Right ventricle myocardium superior (tissue), 1 donor: ENCODE measurements at places on chromosomes 6 and 20. TPM values are rescaled to one million over a fixed set of nuclear protein-coding genes. Genes with fewer than 3 reads are reported as not detected.

The MLN gene
- not detected for total RNA-seq

GRCh38 chr6:127053032-127053874 is 65.2 kb upstream of the RSPO3 start:
- no peak for DNase-seq

GRCh38 chr6:126477678-126478077 is 137.8 kb downstream of the CENPW start:
- DNase-seq = no peak

DNA sequence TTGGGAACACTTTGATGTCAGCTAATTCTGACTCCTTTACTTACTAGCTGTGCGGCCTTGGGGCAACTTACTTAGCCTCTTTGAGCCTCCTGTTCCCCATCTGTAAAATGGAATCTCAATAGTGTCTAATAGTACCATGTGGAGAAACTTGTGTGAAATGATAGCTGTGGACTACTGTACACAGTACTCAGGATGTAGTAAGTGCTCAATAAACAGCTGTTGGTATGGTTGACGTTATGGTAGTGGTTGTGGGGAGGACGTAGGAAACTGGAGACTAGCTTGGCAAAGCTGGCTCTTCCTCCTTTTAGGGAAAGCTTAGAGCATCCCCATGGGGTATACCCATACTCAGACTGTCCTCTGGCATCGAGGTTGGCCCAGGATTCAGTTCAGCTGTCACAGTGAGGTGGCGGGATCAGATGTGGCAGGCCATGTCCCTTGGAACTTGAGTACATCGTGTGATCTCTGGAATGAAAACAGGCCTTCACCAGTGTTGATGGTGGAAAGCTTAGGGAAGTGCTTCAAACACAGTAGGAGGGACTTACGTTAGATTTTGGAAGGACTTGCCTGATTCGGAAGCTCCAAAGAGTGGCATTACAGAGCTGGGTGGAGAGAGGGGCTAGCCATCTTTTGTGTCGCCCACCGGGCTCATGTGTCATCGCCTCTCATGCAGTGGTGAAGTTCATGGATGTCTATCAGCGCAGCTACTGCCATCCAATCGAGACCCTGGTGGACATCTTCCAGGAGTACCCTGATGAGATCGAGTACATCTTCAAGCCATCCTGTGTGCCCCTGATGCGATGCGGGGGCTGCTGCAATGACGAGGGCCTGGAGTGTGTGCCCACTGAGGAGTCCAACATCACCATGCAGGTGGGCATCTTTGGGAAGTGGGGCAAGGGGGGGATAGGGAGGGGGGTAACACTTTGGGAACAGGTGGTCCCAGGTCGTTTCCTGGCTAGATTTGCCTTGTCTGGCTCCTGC is 7.1 kb downstream of the VEGFA start:
- no peak for DNase-seq

DNA sequence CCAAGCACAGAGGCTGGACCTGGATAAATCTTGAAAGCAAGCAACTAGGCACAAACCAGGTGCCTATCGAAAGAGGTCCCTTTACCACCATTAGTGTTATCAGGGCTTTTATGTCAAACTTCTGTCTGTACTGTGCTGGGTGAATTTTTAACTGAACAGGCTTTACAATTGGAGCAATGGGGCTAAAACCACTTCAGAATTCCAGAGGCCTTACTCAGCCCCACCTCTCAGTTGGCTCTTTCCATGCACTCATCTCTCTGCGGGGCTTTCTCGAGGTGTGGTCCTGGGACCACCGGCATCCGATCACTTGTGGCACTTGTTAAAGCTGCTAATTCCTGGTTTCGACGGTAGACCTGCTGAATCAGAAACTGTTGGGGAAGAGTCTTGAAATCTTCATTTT is 232.5 kb downstream of the SOX4 start:
- DNase-seq = no peak

The RAET1L gene
- not detected for total RNA-seq

- DNase-seq = no peak
Observed at GRCh38 chr20:58918621-58919020, 62.4 kb upstream of the NELFCD start.

The HTR1B gene
- total RNA-seq = not detected

The DLK2 gene
- total RNA-seq = 1.0 TPM

DNA sequence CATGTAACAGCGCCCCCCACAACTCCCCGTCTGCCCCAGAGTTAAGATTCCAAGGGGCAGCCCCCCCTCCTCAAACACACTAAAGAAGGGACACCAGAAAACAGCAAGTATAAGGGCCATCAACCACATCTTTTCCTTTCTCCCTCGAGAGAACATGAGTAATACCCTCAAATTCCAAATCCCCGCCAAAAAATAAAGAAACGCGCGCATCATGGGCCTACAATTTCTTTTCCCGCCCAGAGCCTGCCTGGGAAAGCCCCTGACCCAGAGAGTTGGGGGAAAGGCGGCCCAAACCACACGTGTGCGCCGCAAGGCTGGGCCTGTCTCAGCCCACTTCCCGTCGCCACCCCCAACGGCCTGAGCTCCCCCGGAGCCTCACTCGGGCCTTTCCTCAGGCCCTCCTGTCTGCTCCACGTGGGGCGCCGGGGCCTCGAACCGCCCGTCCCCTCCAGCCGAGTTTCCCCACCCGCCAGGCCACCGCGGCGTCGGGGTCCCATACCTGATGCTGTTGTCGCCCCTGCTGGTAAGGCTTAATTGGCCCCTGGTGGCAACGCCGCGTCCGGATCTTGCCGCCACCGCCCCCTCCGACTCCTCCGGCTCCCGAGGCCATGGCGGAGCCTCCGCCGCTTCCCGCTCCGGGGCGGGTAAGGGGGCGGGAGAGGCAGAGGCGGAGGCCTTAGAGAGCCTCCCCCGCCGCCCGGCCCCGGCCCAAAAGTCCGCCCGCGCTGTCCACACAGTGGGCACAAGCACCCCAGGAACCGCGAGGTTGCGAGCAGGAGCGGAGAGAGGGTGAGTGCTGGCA is 746 bp downstream of the NUP153 start:
- DNase-seq = peak; percentile 70

DNA sequence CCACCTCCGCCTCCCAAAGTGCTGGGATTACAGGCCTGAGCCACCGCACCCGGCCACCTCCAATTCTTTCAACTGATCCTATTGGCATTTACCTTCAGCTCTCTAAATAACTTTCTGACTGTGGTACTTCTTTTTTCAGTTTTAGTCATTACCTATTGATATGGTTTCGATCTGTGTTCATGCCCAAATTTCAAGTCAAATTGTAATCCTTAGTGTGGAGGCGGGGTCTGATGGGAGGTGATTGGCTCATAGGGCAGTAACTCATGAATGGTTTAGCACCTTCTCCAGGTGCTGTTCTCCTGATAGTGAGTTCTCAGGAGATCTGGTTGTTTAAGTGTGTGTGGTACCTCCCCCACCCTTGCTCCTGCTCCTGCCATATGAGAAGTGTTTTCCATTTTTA is 140.9 kb downstream of the LPA start:
- DNase-seq = no peak

GRCh38 chr6:43061861-43062260 is 2.4 kb downstream of the KLC4 start:
- DNase-seq = no peak

The C20orf202 gene
- total RNA-seq = 0.35 TPM

The OR2H1 gene
- not detected for total RNA-seq

DNA sequence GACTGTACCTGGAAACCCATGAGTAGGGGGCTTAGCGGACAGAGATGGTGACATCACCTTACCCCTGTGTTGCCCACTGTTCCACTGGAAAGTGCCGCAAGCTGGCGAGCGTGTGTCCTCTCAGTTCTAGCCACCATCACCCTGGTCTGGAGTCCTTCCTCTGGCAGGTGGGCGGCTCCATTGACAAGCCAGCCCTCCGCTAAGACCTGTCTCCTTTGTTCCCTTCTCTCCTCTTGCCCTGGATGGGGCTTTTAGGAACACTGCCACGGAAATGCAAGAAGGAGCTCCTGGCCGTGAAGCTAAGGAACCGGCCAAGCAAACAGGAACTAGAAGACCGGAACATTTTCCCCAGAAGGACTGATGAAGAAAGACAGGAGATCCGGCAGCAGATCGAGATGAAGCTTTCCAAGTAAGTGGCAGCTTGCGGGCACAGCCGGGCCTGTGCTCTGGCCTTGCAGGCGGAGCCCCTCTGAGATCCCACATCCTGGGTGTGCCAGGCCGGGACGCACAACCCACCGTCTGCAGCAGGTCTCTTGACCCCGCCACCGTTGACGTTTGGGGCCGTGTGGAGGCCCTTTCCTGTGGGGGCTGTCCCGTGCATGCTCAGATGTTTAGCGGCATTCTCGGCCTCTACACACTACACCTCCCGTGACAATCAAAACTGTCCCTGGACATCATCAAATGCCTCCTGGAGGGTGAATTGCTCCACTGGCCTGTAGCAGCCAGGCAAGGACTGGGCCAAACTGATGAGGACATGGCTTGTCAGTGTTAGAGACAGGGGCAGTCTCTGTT is 127.5 kb downstream of the SYCP2 start:
- DNase-seq = no peak

The HTR1E gene
- total RNA-seq = not detected

GRCh38 chr6:149961728-149962425 is 1.9 kb upstream of the ULBP1 start:
- DNase-seq = no peak

GRCh38 chr6:161301338-161301737 is 27.5 kb upstream of the AGPAT4 start:
- DNase-seq = peak; percentile 48

GRCh38 chr6:43862925-43863324 is 92.9 kb downstream of the VEGFA start:
- no peak for DNase-seq

DNA sequence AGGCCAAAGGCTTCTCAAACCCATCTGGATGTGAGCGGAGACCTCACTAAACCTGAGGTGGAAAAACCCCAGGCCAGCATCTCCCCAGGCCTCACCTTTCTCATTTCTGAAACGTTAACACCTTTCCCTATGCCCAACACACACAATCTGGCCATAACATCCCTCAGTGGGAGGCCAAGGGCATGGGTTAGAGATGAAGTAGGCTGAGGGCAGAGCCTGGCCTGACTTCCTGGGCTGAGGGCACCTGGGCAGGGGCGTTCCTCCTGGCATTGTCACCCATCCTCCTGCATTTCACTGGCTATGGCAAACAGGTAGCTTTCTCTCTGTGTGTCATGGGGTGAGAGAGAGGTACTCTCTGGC is 8.4 kb downstream of the MOCS1 start:
- DNase-seq = no peak

The MDFI gene
- 1.1 TPM for total RNA-seq

DNA sequence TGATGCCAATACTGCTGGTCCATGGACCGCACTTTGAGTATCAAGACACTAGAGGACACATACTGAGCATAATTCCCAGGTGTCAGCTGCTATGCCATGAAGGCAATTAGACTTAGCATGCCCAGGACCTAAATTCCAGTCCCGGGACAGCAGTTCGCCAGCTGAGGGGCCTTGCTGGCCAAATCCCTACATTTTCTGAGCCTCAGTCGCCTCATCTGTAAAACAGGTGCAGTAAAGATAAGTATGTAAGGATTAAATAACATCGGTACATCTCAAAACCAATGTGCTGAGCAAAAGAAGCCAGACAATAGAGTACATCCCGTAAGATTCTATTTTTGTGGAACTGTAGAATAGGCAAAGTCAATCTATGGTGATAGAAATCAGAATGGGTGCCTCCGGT is 1.0 kb downstream of the BFSP1 start:
- DNase-seq = no peak

DNA sequence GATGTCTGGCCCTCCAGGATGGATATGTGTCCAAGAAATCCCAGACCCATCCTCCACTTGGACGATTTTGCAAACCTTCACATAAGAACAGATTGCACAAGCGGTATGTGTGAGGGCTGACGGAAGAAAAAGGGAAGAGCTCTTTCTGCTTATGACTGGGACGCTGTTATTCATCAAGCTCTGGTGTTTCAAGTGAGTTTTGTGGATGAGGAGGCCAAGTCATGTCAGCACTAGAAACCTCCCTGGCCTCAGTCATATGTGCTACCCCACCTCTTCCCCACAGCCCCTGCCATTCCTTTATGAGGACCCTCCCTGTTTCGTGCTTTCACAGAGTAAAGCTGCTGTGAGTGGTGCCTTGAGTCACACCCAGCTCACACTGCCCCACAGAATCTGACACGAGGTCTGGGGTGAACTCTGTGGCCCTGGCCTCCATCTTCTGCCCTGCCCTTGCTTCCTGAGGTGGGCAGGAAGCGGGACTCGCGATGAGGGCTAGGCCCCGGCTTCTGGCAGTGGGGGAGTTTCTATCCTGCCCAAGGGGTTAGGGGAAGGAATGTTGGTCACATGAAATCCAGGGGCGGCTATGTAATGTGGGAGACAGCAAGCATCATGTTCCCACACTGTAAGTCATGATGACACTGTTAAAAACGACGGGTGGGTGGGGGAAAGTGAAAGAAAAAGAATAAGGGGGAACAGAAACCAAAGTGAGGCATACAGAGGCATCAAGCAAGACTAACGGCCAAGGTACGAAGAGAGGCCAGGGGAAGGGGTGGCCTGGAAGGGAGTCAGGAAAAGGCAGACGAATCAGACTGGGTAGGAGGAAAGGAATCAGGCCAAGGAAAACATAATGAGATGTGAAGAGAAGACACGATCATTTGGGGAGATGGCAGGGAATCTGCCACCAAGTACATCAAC is 78.1 kb downstream of the PRDM1 start:
- DNase-seq = no peak

DNA sequence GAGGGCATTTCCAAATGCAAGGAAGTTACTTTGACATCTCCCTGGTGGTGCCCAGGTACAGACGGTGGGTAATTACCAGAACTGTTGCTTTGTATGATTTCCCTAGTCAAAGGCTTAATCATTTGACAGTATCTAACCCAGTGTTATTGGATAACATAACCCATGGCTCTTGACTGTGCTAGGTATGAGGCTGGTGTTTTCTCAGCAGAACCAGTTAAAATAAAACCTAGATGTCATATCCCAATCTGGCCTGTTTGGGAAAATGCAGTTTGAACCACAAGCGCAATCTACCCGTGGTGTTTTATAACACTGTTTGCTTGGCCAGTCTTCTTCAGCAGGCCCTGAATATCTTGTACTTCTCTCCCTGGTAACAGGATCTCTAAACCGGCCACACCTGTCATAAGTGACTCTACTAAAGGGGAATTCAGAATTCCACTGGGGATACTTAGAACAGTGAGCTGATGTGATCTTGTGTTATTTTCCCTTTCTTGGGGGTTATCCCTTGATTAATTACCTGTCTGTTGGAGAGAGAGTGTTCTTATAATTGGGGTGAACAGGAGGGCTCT is 32.8 kb downstream of the PPP1R14C start:
- no peak for DNase-seq

- DNase-seq = no peak
Observed at GRCh38 chr6:140208286-140208685, 833.8 kb upstream of the CITED2 start.

- DNase-seq = no peak
Observed at GRCh38 chr6:84789170-84789569, 24.8 kb upstream of the TBX18 start.

GRCh38 chr6:167056370-167056769 is 57.2 kb downstream of the CEP43 start:
- no peak for DNase-seq

- no peak for DNase-seq
Observed at GRCh38 chr6:7425808-7426190, 36.2 kb downstream of the RIOK1 start.

The GTF2H4 gene
- total RNA-seq = 23.6 TPM

GRCh38 chr6:308768-309167 is 16.5 kb downstream of the DUSP22 start:
- DNase-seq = peak; percentile 36
